Tibial nerve (tissue), 4 donors: ENCODE measurements at places on chromosomes 11 and 22. TPM values are rescaled to one million over a fixed set of nuclear protein-coding genes. Genes with fewer than 3 reads are reported as not detected.
A peak's percentile ranks its signal among the peaks of the same experiment; 100 is the strongest.

DNA sequence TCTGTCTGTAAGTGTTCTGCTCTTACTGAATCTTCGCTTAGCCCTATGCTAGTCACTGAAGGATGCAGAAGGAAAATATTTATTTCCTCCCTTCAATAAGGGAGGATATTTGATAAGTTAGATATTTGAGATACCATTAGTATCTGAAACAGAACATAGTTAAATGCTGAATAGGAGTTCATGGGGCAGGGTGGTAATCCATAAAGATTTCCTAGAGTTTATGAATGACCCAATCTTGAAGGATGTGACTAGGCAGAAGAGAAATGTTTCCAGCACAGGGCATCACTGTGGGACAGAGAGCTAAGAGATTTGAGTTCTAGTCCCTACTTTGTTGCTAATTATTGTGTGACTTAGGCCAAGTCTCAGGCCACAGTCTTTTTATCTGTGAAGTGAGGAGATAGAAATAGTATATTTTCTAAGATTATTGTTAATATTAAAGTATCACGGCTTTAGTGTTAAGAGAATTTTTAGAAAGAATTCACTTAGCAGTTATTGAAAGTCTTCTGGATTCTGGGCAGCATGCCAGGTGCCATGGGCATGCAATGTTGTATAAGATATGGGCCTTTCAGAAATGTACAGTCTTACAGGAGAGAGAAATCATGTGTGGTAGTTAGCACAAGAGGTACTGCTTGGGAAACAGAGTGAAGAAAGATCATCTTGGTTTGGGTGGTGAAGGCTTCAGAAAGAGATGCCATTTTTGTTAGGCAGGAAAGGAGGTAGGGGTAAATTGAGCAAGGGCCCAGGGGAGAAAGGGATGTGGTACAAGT lies 24.0 kb downstream of the SWAP70 start:
- H3K27me3 ChIP-seq = no peaks in the 10 kb centered on the region
- DNase-seq = no peak
- H3K4me1 ChIP-seq = peaks cover 28% of the 10 kb centered on the region
- no peak overlapping the region for H3K4me3 ChIP-seq
- peaks cover 5% of the 10 kb centered on the region for H3K36me3 ChIP-seq

GRCh38 chr11:32137869-32138268 lies 47.0 kb downstream of the RCN1 start:
- H3K4me3 ChIP-seq = no peak overlapping the region
- H3K27me3 ChIP-seq = no peaks in the 10 kb centered on the region
- H3K4me1 ChIP-seq = no peaks in the 10 kb centered on the region

DNA sequence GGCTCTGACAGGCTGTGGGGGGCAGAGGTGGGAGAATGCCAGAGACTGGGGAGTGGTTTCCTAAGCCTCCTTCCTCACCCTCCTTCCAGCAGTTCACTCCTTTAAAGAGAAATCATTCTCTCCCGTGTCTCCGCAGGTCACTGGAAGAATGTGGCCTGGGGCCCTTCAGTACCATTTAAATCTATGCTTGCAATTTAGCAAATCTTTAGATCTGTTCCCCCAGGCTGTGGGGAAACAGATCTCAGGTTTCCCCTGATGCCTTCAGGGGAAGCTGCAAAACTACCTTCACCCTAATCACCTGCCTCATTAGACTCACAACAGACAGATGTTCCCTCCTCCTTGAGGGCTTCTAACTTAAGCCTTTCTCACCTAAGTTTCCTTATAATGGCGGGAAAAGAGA lies 55.3 kb downstream of the KIRREL3 start:
- no peak overlapping the region for H3K4me3 ChIP-seq
- H3K27me3 ChIP-seq = no peaks in the 10 kb centered on the region
- no peak for DNase-seq

- peaks cover 69% of the 10 kb centered on the region for H3K36me3 ChIP-seq
- no peak for DNase-seq
- H3K4me3 ChIP-seq = no peak overlapping the region
- H3K4me1 ChIP-seq = no peaks in the 10 kb centered on the region
- H3K27ac ChIP-seq = no peak overlapping the region
- H3K27me3 ChIP-seq = no peaks in the 10 kb centered on the region
Measured at GRCh38 chr22:41127451-41127850, 35.1 kb downstream of the EP300 start.

DNA sequence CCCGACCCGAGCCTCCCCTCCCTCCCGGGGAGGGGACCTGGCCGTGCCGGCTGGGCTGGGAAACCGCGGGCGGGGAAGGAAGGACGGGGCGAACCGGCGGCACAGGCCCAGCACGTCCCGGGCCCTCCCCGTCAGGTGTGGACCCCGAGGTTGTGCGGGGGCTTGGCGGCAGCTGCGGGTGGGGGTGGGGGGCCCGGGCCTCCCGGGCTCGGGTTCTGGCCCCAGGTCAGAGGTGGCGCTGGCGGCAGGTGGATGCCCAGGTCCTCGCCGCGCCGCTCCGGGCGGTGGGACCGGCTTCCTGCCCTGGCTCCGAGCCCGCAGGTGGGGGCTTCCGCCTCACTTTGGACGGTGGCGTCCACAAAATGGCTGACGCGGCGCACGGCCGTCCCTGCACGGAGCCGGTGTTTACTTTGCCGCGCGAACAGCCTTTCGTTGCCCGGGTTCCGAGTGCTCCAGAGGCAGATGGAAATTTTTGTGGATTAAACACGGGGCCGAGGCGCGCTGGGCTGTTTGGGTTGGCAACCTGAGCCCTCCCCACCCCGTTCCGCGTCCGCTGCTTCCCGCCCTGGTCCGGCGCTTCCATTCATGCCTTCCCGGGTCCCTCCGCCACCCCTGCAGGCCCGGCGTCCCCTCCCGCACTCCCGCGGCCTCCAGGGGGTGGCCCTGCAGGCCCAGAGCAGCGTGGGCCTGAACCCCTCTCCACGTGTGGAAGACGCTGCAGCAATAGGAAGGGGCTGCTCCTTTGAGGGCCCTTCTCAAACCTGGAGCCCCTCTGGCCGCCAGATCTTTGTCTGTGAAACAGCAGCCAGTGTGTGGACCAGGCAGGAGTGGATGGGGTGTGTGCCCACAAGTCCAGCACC lies 92.0 kb upstream of the KCNQ1OT1 start:
- no peaks in the 10 kb centered on the region for H3K4me1 ChIP-seq
- peak; percentile 15 for DNase-seq
- no peaks in the 10 kb centered on the region for H3K36me3 ChIP-seq
- no peak overlapping the region for H3K27ac ChIP-seq
- H3K4me3 ChIP-seq = peak overlapping the region; percentile 51

DNA sequence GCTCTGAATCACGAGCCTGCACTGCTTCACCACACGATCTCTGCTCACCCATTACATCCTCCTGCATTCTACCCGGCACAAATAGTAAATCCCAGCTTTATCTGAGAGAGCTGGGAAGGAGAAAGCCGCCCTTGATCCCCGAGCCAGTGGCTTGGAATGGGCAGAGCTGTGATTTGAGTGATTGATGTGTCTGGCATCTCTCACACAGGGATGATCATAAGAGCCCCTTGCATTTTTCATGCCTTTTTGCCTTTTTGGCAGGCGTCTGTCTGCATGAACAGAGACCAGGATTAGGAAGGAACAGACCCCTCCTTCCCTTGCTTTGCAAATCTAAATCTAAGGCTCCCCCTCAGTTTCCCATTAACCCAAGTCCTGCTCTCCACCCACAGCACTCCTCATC lies 945.3 kb downstream of the NTM start:
- H3K36me3 ChIP-seq = no peaks in the 10 kb centered on the region
- DNase-seq = no peak
- no peaks in the 10 kb centered on the region for H3K27me3 ChIP-seq
- no peak overlapping the region for H3K4me3 ChIP-seq

GRCh38 chr22:39943953-39944872 lies 16.0 kb upstream of the TMA7B start:
- peaks cover 6% of the 10 kb centered on the region for H3K4me1 ChIP-seq
- no peak overlapping the region for H3K27ac ChIP-seq
- no peak overlapping the region for H3K4me3 ChIP-seq
- no peak for DNase-seq
- H3K27me3 ChIP-seq = no peaks in the 10 kb centered on the region

DNA sequence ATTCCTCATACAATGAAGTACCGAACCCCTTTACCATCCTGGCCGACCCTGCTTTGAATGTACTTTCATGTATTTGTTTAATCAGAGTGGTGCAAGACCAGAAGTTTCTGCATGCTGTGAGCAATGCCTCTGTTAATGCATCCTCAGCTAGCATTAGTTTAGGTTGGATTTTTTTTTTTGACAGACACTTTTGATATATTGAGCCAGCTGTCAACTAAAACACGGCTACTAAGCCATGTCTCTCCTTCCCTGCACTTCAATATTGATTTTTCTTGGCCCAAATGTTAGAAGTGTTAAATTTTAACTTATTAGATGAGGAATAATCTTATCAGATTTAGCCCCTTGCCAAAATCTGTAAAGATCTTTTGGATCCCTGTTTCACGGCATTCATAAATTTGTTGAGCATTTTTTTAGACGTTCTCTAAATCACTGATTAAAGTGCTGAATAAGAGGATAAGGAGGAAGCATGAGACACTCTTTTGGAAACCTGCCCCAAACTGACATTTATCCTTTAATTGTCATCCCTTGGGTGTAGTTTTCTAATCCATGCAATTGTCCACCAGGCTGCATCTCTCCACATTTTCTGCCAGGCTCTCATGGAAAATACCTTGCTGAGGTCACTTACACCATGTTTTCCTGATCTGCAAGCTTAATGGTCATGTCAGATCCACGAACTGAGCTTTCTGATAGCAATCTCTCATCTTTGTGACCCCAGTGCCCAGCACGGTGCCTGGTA lies 130.7 kb downstream of the FEZ1 start:
- no peak overlapping the region for H3K4me3 ChIP-seq
- no peak for DNase-seq
- H3K4me1 ChIP-seq = no peaks in the 10 kb centered on the region

- H3K36me3 ChIP-seq = peaks cover 23% of the 10 kb centered on the region
- no peak overlapping the region for H3K4me3 ChIP-seq
- H3K27ac ChIP-seq = no peak overlapping the region
- DNase-seq = no peak
Measured at GRCh38 chr11:65352783-65353182, 1.8 kb upstream of the TIGD3 start.

DNA sequence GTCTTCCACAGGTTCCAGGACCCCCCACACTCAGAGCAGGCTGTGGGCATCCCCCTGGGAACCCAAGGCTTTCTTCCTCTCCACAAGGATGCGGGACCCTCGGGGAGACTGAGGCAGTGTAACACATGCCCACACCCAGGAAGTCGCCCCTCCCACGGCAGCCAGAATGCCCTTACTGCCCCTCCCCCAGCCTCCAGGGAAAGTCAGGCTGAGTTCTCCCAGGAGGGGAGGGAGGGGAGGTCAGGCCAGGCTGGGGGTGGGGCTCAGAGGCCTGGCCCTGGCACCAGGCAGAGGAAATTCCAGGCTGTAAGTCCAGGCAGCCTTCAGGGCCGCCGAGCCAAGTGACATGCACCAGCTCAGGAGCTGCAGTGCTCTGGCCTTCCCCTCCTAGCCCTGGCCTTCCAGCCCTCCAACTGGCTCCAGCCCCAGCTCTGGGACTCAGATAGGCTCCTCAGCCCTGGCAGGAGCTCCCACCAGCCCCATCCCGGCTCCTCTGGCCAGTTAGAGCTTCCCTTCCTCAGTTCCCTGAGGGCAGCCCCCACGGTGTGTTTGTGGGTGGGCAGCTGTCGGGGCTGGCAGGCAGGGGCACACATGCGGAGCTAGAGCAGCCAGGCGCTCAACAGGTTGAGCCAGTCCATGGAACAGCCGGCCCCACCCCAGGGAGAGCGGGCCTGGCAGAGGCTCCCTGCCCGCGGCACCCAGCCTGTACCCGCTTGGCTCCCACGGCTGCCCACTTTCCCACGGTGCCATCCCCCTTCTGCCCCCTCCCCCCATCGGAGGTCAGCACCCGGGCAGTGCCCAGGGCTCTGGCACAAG lies 3.6 kb downstream of the BCL9L start:
- H3K27ac ChIP-seq = peak overlapping the region; percentile 88
- H3K4me1 ChIP-seq = peaks cover 87% of the 10 kb centered on the region
- peak overlapping the region; percentile 83 for H3K4me3 ChIP-seq
- H3K27me3 ChIP-seq = no peaks in the 10 kb centered on the region

DNA sequence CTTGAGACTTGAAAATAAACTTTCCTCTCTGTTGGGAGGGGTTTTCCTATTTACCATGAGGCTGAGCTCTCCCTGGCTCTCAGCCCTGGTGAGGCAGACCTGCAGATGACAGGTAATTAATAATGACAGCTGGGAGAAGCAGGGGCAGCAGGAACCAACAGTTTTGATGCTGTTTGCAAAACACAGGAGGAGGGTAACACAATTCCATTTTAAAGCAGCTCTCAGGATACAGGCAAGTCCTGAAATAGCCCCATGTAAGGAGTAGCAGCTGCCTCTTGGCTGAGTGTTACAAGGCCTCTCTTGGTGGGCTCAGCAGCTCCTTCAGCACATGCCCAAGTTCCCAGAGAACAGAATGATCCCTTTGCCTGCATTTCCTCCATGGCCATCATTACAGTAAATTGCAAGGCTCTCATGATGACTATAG lies 13.3 kb downstream of the PARVA start:
- DNase-seq = no peak
- no peaks in the 10 kb centered on the region for H3K36me3 ChIP-seq
- H3K27me3 ChIP-seq = no peaks in the 10 kb centered on the region
- no peak overlapping the region for H3K4me3 ChIP-seq
- peaks cover 6% of the 10 kb centered on the region for H3K4me1 ChIP-seq
- H3K27ac ChIP-seq = peak overlapping the region; percentile 56

GRCh38 chr11:114168691-114169090 lies 109.2 kb downstream of the ZBTB16 start:
- no peak for DNase-seq
- peaks cover 10% of the 10 kb centered on the region for H3K36me3 ChIP-seq
- no peak overlapping the region for H3K4me3 ChIP-seq
- no peaks in the 10 kb centered on the region for H3K27me3 ChIP-seq
- H3K27ac ChIP-seq = peak overlapping the region; percentile 95

- H3K36me3 ChIP-seq = no peaks in the 10 kb centered on the region
- no peaks in the 10 kb centered on the region for H3K27me3 ChIP-seq
- H3K4me3 ChIP-seq = no peak overlapping the region
- DNase-seq = no peak
- H3K27ac ChIP-seq = peak overlapping the region; percentile 30
Measured at GRCh38 chr11:86518211-86518610, 143.5 kb downstream of the CCDC81 start.

GRCh38 chr11:6856871-6857270 lies 6.0 kb upstream of the OR10A2 start:
- no peaks in the 10 kb centered on the region for H3K36me3 ChIP-seq
- no peak for DNase-seq
- no peaks in the 10 kb centered on the region for H3K27me3 ChIP-seq
- no peaks in the 10 kb centered on the region for H3K4me1 ChIP-seq
- H3K4me3 ChIP-seq = no peak overlapping the region

- no peaks in the 10 kb centered on the region for H3K36me3 ChIP-seq
- peaks cover 8% of the 10 kb centered on the region for H3K4me1 ChIP-seq
- H3K4me3 ChIP-seq = no peak overlapping the region
- DNase-seq = no peak
Measured at GRCh38 chr11:19200410-19201201, 1.2 kb downstream of the CSRP3 start.

GRCh38 chr11:13283636-13284035 lies 6.0 kb downstream of the BMAL1 start:
- H3K4me3 ChIP-seq = no peak overlapping the region
- peaks cover 34% of the 10 kb centered on the region for H3K4me1 ChIP-seq
- no peaks in the 10 kb centered on the region for H3K36me3 ChIP-seq

The PNPLA2 gene
- 136 TPM for total RNA-seq

The SYT13 gene
- total RNA-seq = 0.44 TPM

The NFRKB gene
- total RNA-seq = 36.0 TPM

The CCDC81 gene
- 0.78 TPM for total RNA-seq

The TUG1 gene
- total RNA-seq = 74.5 TPM

The DRD4 gene
- 0.84 TPM for total RNA-seq

The FXYD6 gene
- total RNA-seq = 29.4 TPM

The GRAMD1B gene
- total RNA-seq = 31.2 TPM

The SLC22A9 gene
- not detected for total RNA-seq

The DSCAML1 gene
- 0.30 TPM for total RNA-seq

The GRAP2 gene
- total RNA-seq = 3.8 TPM

The RASL10A gene
- 6.6 TPM for total RNA-seq

The OR5P2 gene
- total RNA-seq = not detected

The XNDC1N gene
- total RNA-seq = 13.8 TPM

The TTC38 gene
- total RNA-seq = 85.2 TPM
